ENCODE measurements at places on chromosomes 1 and 21.

GRCh38 chr1:20787840-20788795 is 1.0 kb upstream of the HP1BP3 start:
- peak; percentile 37 for DNase-seq

DNA sequence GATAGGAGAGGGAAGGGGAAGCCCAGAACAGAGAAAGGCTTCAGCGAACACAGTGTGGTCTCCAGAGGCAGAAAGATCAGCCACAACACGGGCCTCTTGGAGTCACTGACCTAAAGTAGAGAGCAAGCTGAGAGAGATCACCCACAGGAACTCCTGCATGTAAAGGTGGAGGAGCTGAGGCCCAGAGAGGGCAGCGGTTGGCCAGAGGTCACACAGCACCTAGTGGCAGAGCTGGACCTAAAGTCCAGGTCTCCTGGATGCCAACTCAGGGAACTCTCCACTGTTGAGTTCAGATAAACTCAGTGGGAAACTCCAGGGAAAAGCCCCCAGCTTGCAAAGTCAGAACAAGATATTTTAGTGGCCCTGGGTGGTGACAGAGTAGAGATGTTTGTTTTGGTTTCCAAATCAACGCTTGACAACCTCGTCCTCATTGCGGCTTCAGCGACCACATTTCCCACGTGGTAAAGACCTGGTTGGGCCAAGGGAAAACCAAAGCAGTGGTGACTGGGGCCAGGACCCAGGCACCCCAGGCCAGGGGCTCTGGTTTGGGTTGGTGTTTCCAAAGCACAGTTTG is 4.6 kb downstream of the IFFO2 start:
- DNase-seq: no peak

GRCh38 chr1:228647523-228648444 is 87.5 kb upstream of the RHOU start:
- peak; percentile 52 for DNase-seq

- DNase-seq: no peak
Measured at GRCh38 chr1:172954476-172955150, 96.1 kb downstream of the TNFSF18 start.

GRCh38 chr1:37021502-37021901 is 12.8 kb downstream of the GRIK3 start:
- DNase-seq: no peak

DNA sequence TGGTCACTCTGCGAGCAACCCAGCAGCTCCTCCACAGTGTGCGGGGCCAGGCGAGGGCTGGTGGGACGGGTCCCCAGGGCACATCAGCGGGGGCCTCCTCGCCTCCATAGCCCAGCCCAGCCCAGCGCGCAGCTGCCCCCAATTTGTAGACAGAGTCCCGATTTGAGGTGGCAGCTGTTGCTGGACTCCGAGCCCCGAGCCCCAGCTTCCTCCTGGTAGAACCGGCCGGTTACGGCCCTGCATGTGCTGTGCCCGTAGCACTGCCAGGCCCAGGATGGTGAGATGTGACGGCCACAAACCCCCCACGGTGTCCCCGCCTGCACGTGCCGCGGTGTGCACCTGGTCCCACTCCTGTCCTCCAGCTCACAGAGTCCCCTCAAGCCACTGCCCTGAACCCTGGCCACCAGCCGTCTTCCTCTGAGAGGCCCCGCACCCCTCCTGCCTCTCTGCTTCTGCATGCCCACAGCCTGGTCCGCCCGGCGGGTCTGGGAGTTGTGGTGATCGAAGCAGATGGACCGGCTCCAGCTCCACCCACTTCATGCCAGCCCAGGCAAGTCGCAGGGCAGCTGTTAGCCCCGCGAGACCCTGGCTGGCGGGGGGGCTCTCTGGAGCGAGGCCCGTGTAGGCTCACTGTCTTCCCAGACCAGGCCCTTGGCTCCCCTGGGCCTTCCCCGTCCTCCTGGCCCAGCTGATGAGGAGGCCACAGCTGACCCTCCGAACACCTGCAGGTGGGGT is 55.5 kb downstream of the MORN1 start:
- DNase-seq: no peak

GRCh38 chr21:33505833-33506232 is 14.3 kb upstream of the DNAJC28 start:
- DNase-seq: no peak

DNA sequence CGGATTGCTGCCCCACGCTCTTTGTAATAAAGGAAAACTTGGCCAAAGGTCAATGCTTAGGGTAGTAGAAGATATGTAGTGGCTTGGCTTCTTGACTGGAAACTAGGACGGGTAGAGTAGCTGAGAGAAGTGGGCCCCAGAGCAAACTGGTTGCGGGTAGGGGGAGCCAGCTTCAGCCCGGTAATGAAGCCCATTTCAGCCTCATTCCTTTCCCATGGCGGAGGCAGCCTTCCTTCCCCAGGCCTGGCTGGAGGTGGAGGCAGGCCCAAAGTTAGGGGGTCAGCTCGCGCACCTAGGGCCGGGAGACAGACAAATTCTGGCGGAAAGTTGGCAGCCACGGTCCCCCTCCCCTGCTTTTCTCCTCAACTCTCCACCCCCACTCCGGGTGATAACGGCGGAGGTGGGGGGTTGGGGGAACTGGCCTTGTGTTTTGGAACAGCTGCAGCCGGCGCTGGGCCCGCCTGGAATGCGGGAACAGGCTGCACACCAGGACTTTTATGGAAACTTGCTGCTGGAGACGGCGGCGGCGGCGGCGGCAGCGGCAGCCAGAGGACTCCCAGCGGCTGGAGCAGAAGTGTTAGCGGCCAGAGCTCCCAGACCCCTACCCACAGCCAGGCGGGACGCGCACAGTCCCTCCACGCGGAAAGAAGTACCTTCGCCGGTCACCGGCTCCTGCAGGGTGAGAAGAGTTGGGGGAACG is at the start of gene NEXN:
NEXN (plus strand) TSS at position 544 of the 700 bp plus-strand sequence. CDS start 27,483 bp downstream, outside the sequence.
- DNase-seq: peak; percentile 79

DNA sequence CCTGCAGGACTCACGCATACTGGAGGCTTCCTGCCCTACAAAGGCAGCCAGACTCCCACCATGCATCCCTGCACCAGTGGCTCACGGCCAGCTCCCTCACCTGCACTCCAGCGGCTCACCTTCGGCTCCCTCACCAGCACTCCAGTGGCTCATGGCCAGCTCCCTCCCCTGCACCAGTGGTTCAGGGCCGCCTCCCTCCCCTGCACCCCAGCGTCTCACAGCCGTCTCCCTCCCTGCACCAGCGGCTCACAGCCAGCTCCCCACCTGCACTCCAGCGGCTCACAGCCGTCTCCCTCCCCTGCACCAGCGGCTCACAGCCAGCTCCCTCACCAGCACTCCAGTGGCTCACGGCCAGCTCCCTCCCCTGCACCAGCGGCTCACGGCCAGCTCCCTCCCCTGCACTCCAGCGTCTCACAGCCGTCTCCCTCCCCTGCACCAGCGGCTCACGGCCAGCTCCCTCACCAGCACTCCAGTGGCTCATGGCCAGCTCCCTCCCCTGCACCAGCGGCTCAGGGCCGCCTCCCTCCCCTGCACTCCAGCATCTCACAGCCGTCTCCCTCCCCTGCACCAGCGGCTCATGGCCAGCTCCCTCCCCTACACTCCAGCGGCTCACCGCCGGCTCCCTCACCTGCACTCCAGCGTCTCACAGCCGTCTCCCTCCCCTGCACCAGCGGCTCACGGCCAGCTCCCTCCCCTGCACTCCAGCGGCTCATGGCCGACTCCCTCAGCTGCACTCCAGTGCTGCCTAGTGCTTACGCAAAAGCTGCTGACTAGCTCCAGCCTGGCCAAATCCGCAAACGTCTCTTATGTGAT is 324.5 kb downstream of the NPHP4 start:
- no peak for DNase-seq

All from renal pelvis (tissue), 12 donors.